Ammon's horn (tissue), 1 donor: ENCODE measurements at places on chromosomes 16 and 17.

DNA sequence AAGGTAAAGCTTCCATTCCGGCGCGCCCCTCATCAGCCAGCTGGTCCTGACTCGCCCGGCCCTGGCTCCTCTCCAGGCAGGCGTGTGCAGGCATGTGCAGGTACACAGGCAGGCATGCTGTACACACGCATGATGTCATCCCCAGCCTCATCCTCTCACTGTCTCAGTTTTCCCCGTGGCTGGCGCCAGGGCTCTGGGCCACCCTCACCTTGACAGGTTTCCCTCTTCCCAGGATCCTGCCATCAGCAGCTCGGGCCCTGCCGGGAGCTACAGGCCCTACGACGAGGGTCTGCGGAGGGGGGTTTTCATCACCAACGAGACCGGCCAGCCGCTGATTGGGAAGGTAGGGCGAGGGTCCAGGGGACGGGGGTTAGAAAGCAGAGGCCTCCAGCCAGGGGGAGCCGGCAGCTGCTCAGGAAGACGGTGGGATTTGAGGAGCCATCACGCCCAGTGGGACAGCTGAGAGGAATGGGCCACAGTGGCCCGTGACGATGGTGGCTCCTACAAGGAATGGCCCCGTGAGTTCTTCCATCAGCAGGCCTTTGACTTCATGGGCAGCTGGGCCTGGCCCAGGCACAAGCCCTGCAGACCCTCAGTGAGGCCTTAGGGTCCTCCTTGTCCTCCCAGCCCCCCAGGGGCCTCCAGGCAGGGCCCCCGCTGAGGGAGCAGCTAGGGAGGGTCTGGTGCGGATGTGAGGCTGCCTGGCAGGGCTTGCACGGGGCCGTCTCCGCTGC is 8.5 kb downstream of the GAA start:
- DNase-seq, result no peak

DNA sequence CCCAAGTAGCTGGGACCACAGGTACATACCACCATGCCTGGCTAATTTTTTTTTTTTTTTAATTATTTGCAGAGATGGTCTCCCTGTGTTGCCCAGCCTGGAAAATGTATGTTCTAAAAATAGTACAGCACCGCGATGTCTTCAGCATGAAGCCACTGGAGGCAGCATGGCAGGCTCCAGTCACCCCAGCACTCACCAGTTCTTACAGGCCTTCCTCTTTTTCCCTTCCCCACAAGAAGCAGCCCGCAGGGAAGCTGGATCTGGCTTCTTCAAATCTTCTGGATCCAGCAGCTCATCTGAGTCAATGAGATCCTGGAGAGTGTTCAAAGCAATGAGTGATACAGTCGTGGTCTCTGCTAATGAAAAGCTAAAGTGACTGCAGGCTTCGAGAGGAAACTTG is 16.2 kb downstream of the CIAPIN1 start:
- no peak for DNase-seq

- no peak for DNase-seq
These were observed 174.6 kb downstream of the ABCA8 start for GRCh38 chr17:68780596-68780995.

DNA sequence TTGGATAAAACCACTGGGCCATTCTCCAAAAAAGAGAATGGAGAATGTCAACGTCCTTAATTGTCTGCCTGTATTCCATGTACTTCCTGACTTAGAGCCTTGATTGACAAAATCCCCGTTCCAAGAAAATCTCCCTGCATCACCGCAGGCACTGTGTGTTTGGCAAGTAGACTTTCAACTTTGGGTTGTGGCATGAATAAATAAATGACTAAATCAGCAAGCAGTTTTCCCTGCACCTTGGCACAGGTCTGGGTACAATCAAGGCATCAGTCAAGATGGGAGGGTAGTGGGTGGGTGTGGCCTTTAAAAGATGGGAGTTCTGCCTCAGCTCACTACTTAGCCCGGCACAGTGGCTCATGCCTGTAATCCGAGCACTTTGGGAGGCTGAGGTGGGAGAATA is 248.5 kb upstream of the RPL38 start:
- no peak for DNase-seq

GRCh38 chr17:35449371-35449931 is 885 bp upstream of the SLFN13 start:
- DNase-seq, result no peak

- DNase-seq, result no peak
These were observed 142.9 kb downstream of the USP31 start for GRCh38 chr16:23006380-23006779.

DNA sequence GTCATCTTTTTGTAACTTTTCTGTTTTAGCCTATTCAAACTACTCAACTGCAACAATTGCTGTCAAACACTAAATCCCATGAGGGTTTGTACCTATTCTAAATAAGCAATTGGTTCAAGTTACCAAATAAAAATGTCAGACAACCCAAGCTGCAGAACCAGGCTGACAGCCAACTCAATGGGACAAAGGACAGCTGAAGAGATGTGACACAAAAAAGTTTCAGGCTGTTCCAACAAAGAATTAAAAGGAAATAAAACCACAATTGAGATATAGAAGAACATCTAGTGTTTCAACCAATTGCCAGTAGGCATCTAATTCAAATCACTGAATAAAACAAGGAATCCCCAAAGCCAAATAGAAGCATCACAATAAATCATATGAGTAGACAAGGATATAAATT is 49.3 kb downstream of the GRB7 start:
- DNase-seq, result no peak

DNA sequence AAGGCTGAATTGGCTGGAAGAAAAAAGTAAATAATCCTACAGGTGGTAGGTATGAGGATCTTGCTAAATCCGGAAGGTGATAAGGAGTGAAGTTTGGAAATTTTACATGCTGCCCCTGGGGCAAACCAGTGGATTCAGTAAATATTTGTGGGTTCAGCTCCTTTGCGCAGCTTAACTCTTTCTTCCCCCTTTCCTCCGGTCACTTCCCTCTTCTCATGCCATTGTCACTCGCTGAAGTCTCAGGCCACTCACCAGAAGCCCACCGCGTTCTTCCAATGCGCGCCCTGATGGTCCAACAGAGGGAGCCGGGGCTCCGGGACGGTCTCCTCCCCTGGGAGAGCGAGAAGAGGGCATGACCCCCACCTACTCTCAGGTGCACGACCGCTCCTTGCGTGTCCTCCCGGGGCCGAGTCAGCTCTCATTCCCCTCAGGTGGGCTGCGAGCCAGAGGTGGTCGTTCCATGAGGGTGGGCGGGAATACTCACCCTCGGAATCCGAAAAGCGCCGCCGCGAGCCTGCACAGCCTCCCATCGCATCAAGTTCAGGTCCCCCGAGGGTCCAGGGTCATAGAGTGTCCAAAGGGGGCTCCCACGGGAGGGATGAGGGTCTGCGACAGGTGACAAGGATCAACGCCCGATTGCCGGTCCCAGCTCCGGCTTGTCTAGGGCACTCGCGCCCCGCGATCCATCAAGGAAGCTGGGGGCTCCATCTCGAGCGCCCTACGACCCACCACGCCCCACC is 474 bp downstream of the CLN3 start:
- peak; percentile 27 for DNase-seq

- DNase-seq, result no peak
These were observed 40.2 kb downstream of the CDRT15 start for GRCh38 chr17:14196377-14196997.

GRCh38 chr17:71987634-71988033 is 133.2 kb upstream of the SOX9 start:
- no peak for DNase-seq

DNA sequence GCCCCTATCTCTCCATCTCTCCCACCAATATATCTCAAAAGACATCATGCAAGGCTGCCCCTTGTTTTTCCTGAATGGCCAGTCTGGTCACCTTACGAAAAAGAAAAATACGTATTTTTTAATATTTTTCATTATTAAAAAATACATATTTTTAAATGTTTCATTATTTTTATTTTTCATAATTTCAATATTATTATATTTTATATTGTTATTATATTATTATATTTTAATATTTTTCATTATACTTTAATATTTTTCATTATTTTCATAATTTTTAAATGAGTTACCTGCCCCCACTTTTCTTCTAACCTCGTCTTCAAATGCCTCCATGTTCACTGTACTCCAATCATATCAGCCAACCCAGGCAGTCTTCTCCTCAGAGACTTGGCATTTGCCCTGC is 116.0 kb upstream of the ERCC4 start:
- no peak for DNase-seq

GRCh38 chr17:38454532-38454931 is 26.3 kb downstream of the ARHGAP23 start:
- DNase-seq, result peak; percentile 96

GRCh38 chr16:69538808-69539207 is 27.0 kb upstream of the NFAT5 start:
- no peak for DNase-seq

DNA sequence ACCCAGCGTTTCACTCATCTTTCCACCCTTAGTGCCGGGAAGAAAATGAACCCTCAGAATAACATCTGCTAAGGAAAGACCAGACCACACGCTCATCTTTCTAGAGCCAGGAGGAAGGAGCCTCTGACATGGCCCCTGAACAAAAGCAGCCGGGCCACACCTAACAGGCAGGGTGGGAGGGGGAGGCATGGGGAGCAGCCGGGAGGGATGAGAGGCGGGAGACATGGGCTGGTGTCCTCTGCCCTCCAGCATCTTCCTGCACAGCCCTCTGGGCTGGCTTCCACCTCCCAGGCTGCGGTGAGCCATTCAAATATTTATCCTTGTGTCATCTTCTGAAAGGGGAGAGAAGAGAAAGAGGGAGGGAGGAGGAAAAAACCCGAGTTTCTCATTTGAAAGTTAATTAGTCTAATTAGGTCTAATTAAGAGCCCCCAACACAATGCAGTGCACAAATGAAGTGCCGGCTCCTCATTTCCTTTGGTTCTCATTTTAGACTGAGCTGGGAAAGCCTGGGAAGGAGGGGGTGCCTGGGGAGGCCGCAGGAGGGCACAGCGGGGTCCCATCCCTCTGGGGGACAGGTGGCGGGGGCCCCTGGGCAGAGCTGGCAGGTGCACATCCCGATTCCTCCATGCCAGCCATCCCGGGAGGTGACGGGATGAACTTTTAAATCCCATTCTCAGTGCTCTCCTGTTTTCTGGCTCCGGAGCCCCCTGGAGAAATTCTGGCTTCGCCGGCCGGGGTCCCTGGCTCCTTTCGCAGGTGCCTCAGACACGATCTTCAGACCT is 90.5 kb downstream of the ENGASE start:
- no peak for DNase-seq

DNA sequence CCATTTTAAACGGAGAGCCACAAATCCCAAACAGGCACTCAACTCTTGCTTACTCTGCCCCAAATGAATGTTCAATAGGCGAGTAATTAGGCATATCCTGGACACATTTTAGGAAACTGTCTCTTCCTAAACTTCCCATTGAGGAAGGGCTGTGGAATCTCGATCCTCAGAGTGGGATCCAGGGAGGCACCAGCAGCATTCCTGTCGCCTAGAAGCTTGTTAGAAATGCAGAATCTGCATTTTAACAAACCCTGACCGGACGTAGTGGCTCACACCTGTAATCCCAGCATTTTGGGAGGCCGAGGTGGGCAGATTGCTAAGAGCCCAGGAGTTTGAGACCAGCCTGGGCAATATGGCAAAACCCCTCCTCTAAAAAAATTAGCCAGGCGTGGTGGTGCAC is 95.6 kb downstream of the GAS7 start:
- no peak for DNase-seq

- DNase-seq, result no peak
These were observed 44.6 kb downstream of the CMTM4 start for GRCh38 chr16:66651965-66652364.
